ENCODE measurements at places on chromosomes 12 and 14.

GRCh38 chr12:51406859-51407258, 15.7 kb upstream of the GALNT6 start:
- DNase-seq, result no peak

GRCh38 chr12:27382924-27383323, 50.3 kb downstream of the BMAL2 start:
- DNase-seq, result no peak

DNA sequence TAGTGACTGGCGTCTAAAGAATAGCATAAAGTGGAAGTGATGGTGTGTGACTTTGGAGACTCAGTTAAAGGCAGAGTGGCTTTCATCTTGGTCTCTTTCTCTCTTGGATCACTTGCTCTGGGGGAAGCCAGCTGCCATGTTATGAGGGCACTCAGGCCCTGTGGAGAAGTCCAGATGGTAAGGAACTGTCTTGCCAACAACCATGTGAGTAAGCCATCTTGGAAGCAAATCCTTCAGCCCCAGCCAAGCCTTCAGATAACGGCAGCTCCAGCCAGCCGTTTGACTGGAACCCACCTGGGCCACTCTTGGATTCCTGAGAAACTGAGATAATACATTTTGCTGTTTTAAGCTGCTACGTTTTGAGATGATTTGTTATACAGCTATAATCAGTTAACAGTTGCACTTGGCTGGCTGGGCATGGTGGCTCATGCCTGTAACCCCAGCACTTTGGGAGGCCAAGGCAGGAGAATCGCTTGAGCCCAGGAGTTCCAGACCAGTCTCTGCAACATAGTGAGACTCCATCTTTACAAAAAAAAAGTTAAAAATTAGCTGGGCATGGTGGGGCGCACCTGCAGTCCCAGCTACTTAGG, 7.7 kb upstream of the LRRC23 start:
- no peak for DNase-seq

DNA sequence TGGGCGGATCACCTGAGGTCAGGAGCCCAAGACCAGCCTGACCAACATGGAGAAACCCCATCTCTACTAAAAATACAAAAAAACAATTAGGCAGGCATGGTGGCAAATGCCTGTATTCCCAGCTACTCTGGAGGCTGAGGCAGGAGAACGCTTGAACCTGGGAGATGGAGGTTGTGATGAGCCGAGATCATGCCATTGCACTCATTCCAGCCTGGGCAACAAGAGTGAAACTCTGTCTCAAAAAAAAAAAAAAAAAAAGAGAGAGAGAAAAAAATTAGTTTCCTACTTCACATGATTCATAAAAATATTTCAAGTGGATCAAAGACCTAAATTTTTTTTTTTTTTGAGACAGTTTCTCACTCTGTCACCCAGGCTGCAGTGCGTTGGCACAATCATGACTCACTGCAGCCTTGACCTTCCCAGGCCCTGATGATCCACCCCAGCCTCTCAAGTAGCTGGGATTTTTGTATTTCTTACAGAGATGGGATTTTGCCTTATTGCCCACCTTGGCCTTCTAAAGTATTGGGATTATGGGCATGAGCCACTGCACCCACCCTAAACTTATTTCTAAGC, 24.9 kb downstream of the FCF1 start:
- DNase-seq, result no peak

DNA sequence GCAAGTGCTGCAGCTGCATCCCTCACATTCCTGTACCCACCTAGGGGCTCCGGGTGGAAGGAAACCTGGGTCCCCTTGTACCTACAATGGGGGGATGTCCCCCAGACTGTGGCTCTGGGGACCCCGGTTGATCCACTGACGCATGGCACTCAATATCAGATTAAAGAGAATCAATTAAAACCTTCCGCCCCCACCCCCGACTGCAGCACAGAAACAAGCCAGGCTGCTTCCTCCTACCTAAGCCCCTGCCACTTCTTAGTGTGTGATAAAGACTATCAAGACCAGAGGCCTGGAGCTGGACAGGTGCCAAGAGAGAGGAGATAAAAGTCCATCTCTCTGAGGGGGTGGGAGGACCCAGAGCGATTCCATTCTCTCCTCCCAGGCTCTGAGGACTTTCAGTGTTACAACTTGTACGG, 28.2 kb upstream of the RPLP0 start:
- DNase-seq, result no peak

- no peak for DNase-seq
These were observed 83.5 kb downstream of the PTPRR start for GRCh38 chr12:70837026-70837425.

DNA sequence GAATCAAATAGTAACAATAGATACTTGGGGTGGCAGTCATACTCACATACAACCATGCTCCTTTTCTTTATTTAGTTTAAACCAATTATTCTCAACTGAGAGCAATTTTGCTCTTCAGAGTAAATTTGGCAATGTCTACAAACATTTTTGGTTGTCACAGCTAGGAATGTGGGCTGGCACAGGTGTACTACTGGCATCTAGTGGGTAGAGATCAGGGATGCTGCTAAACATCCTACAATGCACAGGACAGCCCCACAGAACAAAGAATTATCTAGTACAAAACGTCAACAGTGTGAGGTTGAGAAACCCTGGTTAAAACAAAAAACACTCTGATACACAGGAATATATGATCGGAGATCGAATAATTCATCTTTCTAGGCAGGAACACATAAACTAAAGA, 186.5 kb downstream of the NELL2 start:
- no peak for DNase-seq

- no peak for DNase-seq
These were observed 11.4 kb upstream of the SOS2 start for GRCh38 chr14:50242566-50243310.

- DNase-seq, result no peak
These were observed 202.1 kb upstream of the PDZRN4 start for GRCh38 chr12:40986001-40986400.

DNA sequence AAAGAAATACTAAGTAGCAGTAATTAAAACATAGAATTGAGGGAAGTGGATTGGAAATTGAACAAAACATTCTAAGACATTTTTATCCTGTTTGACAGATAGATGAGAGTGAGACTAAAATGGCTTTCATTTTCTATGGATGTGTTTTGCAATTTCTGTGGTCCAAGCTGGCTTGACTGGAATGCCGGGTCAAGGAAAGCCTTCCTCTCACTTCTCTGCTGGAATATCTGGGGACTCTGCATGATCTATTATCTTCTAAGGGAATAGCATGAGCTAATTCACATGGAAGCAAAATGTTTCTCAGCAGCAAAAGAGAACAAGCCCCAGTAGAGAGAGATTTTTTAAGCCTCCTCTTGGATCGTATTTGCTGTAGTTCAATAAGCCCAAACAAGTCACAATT, 407.9 kb upstream of the ATXN7L3B start:
- DNase-seq, result no peak

All from midbrain (tissue), 1 donor.